ENCODE measurements at places on chromosomes 11 and 22. TPM values are rescaled to one million over a fixed set of nuclear protein-coding genes. Genes with fewer than 3 reads are reported as not detected.

DRICH1 gene
- 0.81 TPM for total RNA-seq

- H3K36me3 ChIP-seq: no peaks in the 10 kb centered on the region
- no peak overlapping the region for H3K4me3 ChIP-seq
- no peak for DNase-seq
- no peak overlapping the region for H3K27ac ChIP-seq
- H3K27me3 ChIP-seq: no peaks in the 10 kb centered on the region
Observed at GRCh38 chr11:120035756-120036155, 102.2 kb downstream of the TRIM29 start.

- no peak for DNase-seq
- H3K27me3 ChIP-seq: no peaks in the 10 kb centered on the region
- peaks cover 36% of the 10 kb centered on the region for H3K4me1 ChIP-seq
- peak overlapping the region; percentile 92 for H3K27ac ChIP-seq
- H3K4me3 ChIP-seq: peak overlapping the region; percentile 98
- no peaks in the 10 kb centered on the region for H3K36me3 ChIP-seq
Observed at GRCh38 chr22:38273135-38273826, 471 bp upstream of the TMEM184B start.

- H3K36me3 ChIP-seq: peaks cover 6% of the 10 kb centered on the region
- H3K4me1 ChIP-seq: peaks cover 17% of the 10 kb centered on the region
- peak; percentile 56 for DNase-seq
- no peaks in the 10 kb centered on the region for H3K27me3 ChIP-seq
Observed at GRCh38 chr11:66467756-66468155, 1.1 kb downstream of the PELI3 start.

BEST1 gene
- 18.9 TPM for total RNA-seq

- no peak for DNase-seq
- no peak overlapping the region for H3K27ac ChIP-seq
- peaks cover 12% of the 10 kb centered on the region for H3K4me1 ChIP-seq
- no peaks in the 10 kb centered on the region for H3K27me3 ChIP-seq
Observed at GRCh38 chr11:36155124-36155561, 134.1 kb downstream of the COMMD9 start.

LMO2 gene
- total RNA-seq: 7.3 TPM

POTEH gene
- total RNA-seq: not detected

DNA sequence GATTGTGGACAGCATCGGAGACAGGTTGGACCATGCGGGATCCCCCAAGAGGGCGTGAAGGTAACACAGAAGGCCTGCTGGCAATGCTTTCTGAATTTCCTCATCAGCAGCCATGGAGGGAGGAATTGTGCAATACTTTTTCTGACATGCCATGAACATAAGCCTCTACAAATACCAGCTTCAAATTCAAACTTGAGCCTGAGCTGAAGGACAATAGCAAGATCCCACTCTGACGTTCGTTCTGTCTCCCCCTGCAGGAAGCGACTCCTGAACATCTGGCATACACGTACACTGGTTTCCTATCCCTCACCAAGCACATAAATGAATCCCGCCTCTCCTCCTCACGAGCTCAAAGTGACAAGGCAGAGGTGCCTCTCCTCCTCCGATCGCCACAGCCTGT lies 312.2 kb downstream of the BRD1 start:
- no peak for DNase-seq
- H3K4me3 ChIP-seq: no peak overlapping the region
- H3K27ac ChIP-seq: no peak overlapping the region
- no peaks in the 10 kb centered on the region for H3K36me3 ChIP-seq

- H3K27ac ChIP-seq: no peak overlapping the region
- DNase-seq: no peak
- H3K27me3 ChIP-seq: no peaks in the 10 kb centered on the region
- H3K36me3 ChIP-seq: peaks cover 12% of the 10 kb centered on the region
- H3K4me3 ChIP-seq: no peak overlapping the region
Observed at GRCh38 chr22:46996595-46997310, 234.3 kb downstream of the TBC1D22A start.

DNA sequence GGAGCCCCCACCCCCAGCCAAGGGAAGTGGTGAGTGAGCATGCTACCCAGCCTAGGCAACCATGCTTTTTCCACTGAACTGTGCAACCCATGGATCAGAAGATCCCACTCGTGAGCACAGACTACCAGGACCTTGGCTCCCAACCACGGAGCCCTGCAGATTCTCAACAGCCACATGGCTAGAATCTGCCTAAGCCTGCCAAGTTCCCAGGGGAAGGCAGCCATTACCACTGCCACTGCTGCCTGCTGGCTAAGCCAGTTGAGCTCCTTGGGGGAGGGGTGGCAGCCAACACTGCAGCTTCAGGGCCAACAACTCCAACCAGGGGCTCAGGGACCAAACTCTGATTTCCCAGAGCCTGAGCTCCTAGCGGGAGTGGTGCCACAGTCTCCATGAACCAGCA lies 195.8 kb downstream of the DLG2 start:
- DNase-seq: no peak
- H3K27me3 ChIP-seq: no peaks in the 10 kb centered on the region
- no peaks in the 10 kb centered on the region for H3K36me3 ChIP-seq
- H3K27ac ChIP-seq: no peak overlapping the region
- H3K4me3 ChIP-seq: no peak overlapping the region

DNA sequence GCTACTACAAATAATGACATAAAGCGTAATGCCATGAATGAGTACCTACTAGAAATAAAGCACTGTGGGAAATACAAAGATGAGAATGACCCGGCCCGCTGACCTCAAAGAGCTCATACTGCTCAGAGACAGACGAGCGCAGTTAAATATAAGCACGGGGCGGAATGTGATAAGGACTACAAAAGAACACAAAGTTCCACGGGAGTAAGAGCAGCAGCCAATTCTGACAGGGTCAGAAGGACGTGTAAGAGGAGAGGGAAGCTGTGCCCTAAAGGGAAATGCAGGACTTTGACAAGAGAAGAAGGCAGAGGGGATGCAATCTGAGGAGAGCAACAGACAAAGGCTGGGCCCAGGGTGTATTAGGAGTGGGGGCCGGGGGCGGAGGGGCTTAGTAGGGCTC lies 314.6 kb downstream of the LARGE1 start:
- DNase-seq: no peak
- no peaks in the 10 kb centered on the region for H3K27me3 ChIP-seq
- H3K36me3 ChIP-seq: no peaks in the 10 kb centered on the region
- H3K4me1 ChIP-seq: no peaks in the 10 kb centered on the region
- H3K4me3 ChIP-seq: no peak overlapping the region

DNA sequence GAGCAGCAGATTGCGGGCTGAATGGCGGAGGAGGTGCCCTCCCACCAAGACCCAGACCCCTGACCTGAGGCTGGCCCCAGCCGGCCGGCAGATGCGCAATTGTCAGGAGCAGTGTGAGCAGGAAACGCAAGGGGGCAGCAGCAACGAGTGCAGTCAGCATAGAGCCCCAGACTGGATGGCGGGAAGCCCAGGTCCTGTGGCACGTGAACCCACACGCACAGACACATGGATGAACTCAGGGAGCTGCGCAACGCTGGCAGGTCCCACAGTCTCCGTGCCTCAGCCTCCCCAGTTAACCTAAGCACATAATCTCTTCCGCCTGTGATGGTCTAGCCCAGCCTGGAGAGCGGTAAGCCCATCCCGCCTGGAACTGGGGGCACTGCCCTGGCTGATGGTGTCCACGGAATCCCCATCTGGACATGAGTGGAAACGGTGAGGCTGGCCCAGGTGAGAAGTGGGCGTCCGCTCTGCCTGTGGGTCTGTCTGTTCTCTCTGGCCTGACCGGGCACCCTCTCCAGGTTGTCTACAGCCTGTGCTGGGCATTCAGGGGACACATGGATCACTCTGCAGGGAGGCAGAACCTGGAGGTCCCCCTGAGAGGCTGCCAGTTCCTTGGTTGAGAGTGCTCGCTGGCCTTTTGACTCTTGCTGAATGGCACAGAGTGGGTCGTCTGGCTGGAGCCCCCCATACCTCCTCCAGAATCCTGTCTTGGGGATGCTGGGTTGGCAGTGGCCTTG lies 626 bp upstream of the TBX10 start:
- no peak overlapping the region for H3K4me3 ChIP-seq
- H3K27me3 ChIP-seq: peaks cover 6% of the 10 kb centered on the region
- DNase-seq: peak; percentile 68
- no peaks in the 10 kb centered on the region for H3K4me1 ChIP-seq

GRCh38 chr22:19473578-19473977 lies 5.4 kb downstream of the UFD1 start:
- no peak overlapping the region for H3K4me3 ChIP-seq
- no peak for DNase-seq
- H3K4me1 ChIP-seq: peaks cover 25% of the 10 kb centered on the region
- H3K27ac ChIP-seq: no peak overlapping the region
- H3K36me3 ChIP-seq: peaks cover 65% of the 10 kb centered on the region

GRCh38 chr11:35084817-35085440 lies 54.0 kb upstream of the CD44 start:
- no peak overlapping the region for H3K27ac ChIP-seq
- no peaks in the 10 kb centered on the region for H3K27me3 ChIP-seq
- H3K4me3 ChIP-seq: no peak overlapping the region
- H3K4me1 ChIP-seq: peaks cover 33% of the 10 kb centered on the region
- H3K36me3 ChIP-seq: no peaks in the 10 kb centered on the region
- no peak for DNase-seq

- peak overlapping the region; percentile 90 for H3K27ac ChIP-seq
- no peak for DNase-seq
- no peaks in the 10 kb centered on the region for H3K27me3 ChIP-seq
- no peaks in the 10 kb centered on the region for H3K36me3 ChIP-seq
- no peak overlapping the region for H3K4me3 ChIP-seq
Observed at GRCh38 chr11:2306452-2306823, 4.6 kb downstream of the TSPAN32 start.

APOBEC3C gene
- 24.7 TPM for total RNA-seq

MUC2 gene
- not detected for total RNA-seq

GRCh38 chr11:96741068-96741467 lies 351.3 kb downstream of the JRKL start:
- H3K4me1 ChIP-seq: no peaks in the 10 kb centered on the region
- no peaks in the 10 kb centered on the region for H3K36me3 ChIP-seq
- H3K27ac ChIP-seq: no peak overlapping the region

OR4C46 gene
- total RNA-seq: not detected

GRCh38 chr22:42699281-42699975 lies 21.2 kb downstream of the A4GALT start:
- no peaks in the 10 kb centered on the region for H3K36me3 ChIP-seq
- H3K27ac ChIP-seq: peak overlapping the region; percentile 15
- H3K4me1 ChIP-seq: peaks cover 14% of the 10 kb centered on the region
- H3K27me3 ChIP-seq: no peaks in the 10 kb centered on the region
- H3K4me3 ChIP-seq: no peak overlapping the region

DNA sequence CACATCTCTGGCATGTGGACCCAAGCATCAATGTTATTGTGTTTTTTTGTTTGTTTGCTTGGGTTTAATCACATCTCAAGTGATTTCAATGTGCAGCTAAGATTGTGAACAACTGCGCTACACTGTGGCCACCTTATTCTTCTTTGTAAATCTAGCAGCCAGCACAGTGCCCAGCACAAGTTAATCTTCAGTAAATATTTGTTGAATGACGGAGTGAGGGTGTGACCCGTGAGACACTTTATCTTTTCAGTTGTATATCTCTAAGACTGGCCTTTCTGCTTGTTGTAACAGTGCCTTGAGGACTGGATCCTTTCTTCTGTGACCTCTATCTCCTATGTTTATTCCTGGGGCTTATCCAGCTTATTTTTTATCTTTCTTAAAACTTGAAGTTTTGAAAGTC lies 21.4 kb upstream of the AMOTL1 start:
- H3K36me3 ChIP-seq: no peaks in the 10 kb centered on the region
- H3K4me3 ChIP-seq: no peak overlapping the region
- H3K27me3 ChIP-seq: no peaks in the 10 kb centered on the region
- peaks cover 20% of the 10 kb centered on the region for H3K4me1 ChIP-seq
- DNase-seq: no peak

- peaks cover 30% of the 10 kb centered on the region for H3K4me1 ChIP-seq
- no peak overlapping the region for H3K27ac ChIP-seq
- peaks cover 45% of the 10 kb centered on the region for H3K36me3 ChIP-seq
Observed at GRCh38 chr22:24137595-24137994, 43.7 kb upstream of the SUSD2 start.

SLC2A11 gene
- 22.1 TPM for total RNA-seq

GRCh38 chr11:104654181-104654813 lies 244.0 kb downstream of the CASP12 start:
- no peak overlapping the region for H3K4me3 ChIP-seq
- no peak overlapping the region for H3K27ac ChIP-seq
- no peak for DNase-seq

DNA sequence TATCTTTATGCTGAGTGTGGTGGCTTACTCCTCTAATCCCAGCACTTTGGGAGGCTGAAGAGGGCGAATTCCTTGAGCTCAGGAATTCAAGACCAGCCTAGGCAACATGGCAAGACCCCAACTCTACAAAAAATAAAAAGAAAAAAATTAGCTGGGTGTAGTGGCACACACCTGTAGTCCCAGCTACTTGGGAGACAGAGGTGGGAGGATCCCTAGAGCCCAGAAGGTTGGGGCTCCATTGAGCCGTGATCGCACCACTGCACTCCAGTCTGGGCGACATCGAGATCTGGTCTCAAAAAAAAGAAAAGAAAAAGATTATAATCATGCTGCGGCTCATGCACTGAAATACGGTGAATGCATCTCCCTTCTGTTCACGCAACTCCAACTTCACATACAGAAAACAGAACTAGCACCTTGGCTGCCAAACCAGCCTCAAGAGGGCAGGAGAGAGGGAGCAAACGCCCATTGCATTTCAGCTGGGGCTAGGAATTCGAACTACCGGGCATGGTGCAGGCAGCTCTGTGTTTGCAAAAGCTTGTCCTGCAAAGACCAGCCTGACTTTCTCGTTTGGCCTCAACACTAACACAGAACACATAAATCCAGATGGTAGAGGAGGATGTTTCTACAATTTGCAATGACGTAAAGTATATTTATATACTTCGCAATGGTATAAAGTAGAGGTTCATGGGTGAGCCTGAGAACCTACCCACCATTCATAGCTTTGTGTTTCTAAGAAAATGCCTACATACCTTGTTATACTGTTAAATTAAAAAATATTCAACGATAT lies 6.3 kb upstream of the SYNGR1 start:
- H3K4me3 ChIP-seq: no peak overlapping the region
- DNase-seq: peak; percentile 61
- no peaks in the 10 kb centered on the region for H3K4me1 ChIP-seq
- H3K27me3 ChIP-seq: no peaks in the 10 kb centered on the region
- H3K27ac ChIP-seq: no peak overlapping the region

GRCh38 chr22:19483481-19484244 lies 3.9 kb downstream of the CDC45 start:
- no peaks in the 10 kb centered on the region for H3K27me3 ChIP-seq
- H3K4me1 ChIP-seq: peaks cover 4% of the 10 kb centered on the region
- no peak overlapping the region for H3K4me3 ChIP-seq
- DNase-seq: no peak
- no peaks in the 10 kb centered on the region for H3K36me3 ChIP-seq
- H3K27ac ChIP-seq: no peak overlapping the region

DNA sequence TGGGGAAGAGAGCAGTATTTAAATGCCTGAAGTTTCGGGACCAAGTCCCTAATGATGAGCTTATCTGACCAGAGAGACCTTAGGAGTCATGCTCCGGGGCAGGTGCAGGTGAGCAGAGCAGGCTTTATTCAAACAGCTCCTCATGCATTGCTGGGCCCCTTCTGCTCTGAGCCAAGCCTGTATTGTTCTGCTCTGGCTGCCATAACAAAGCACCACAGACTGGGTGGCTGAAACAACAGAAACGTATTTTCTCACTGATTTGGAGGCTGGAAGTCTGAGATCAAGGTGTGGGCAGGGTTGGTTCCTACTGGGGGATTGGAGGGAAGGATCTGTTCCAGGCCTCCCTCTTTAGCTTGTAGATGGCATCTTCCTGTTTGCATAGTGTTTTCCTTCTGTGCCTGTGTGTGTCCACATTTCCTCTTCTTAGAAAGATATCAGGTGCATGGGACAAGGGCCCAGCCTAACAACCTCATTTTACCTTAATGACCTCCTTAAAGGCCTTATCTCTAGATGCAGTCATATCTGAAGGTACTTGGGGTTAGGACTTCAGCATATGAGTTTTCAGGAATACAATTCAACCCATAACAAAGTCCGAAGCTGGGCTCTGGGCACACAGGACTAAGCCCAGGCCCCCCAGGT lies 97.1 kb upstream of the PARVA start:
- no peak for DNase-seq
- no peak overlapping the region for H3K4me3 ChIP-seq
